Smooth muscle cell of trachea (primary cell): ENCODE measurements at places on chromosomes 1 and 21. TPM values are rescaled to one million over a fixed set of nuclear protein-coding genes. Genes with fewer than 3 reads are reported as not detected.

Gene SPRR2G
- total RNA-seq = not detected in 2 replicates

Gene CHI3L1
- 14.8 and 26.0 TPM in 2 replicates for total RNA-seq

Gene SEC16B
- total RNA-seq = 3.1 and 8.9 TPM in 2 replicates

Gene DFFB
- 10.1 and 13.5 TPM in 2 replicates for total RNA-seq

Gene INSRR
- under 0.01 TPM in 1 of 2 replicates, not detected in the other for total RNA-seq

Gene KCNQ4
- total RNA-seq = under 0.01 TPM in 2 replicates

Gene KCNT2
- total RNA-seq = 2.3 and 2.5 TPM in 2 replicates

Gene DNALI1
- 5.5 and 7.9 TPM in 2 replicates for total RNA-seq

Gene SLAMF9
- 0.33 TPM in 1 of 2 replicates, not detected in the other for total RNA-seq

Gene MEGF6
- 1.2 and 5.3 TPM in 2 replicates for total RNA-seq
